ENCODE measurements at places on chromosomes 2 and 18. TPM values are rescaled to one million over a fixed set of nuclear protein-coding genes. Genes with fewer than 3 reads are reported as not detected.
A peak's percentile ranks its signal among the peaks of the same experiment; 100 is the strongest.

GRCh38 chr18:25517881-25518715 lies 166.1 kb upstream of the ZNF521 start:
- H3K4me3 ChIP-seq = no peak overlapping the region
- H3K27ac ChIP-seq = peak overlapping the region; percentile 69
- H3K27me3 ChIP-seq = no peaks in the 10 kb centered on the region
- no peak for DNase-seq

- no peak overlapping the region for H3K27ac ChIP-seq
- no peak for DNase-seq
- no peak overlapping the region for H3K4me3 ChIP-seq
- H3K36me3 ChIP-seq = peaks cover 88% of the 10 kb centered on the region
- H3K27me3 ChIP-seq = no peaks in the 10 kb centered on the region
- peaks cover 17% of the 10 kb centered on the region for H3K4me1 ChIP-seq
These were observed 76.9 kb downstream of the INPP5D start for GRCh38 chr2:233137040-233137439.

Gene ADD2
- 15.4 TPM for total RNA-seq

DNA sequence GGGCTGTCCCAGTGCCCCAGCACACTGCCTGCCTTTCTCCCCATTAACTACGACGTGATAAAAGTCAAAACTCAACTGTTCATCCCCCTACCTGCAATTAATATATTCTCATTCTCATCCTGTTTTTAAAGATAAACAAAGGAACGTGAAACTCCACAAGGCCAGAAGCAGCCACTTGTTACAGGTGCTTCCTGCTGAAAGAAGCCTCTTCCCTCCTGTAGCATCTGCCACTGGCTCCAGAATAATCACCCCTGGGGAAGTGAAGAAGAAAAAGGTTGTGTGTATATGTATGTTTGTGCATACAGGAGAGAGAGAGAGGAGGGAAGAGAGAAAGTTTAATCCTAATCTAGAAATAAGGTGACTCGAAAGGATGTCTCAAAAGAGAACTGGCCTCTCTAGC lies 27.1 kb downstream of the KIAA2012 start:
- peaks cover 4% of the 10 kb centered on the region for H3K4me1 ChIP-seq
- no peak overlapping the region for H3K27ac ChIP-seq
- H3K27me3 ChIP-seq = peaks cover 4% of the 10 kb centered on the region
- no peak overlapping the region for H3K4me3 ChIP-seq
- H3K36me3 ChIP-seq = no peaks in the 10 kb centered on the region
- no peak for DNase-seq

All from activated B cell treated with CpG ODN at 0.5 μM for 24 hours (primary cell).